ENCODE measurements at places on chromosomes 7 and 10.

DNA sequence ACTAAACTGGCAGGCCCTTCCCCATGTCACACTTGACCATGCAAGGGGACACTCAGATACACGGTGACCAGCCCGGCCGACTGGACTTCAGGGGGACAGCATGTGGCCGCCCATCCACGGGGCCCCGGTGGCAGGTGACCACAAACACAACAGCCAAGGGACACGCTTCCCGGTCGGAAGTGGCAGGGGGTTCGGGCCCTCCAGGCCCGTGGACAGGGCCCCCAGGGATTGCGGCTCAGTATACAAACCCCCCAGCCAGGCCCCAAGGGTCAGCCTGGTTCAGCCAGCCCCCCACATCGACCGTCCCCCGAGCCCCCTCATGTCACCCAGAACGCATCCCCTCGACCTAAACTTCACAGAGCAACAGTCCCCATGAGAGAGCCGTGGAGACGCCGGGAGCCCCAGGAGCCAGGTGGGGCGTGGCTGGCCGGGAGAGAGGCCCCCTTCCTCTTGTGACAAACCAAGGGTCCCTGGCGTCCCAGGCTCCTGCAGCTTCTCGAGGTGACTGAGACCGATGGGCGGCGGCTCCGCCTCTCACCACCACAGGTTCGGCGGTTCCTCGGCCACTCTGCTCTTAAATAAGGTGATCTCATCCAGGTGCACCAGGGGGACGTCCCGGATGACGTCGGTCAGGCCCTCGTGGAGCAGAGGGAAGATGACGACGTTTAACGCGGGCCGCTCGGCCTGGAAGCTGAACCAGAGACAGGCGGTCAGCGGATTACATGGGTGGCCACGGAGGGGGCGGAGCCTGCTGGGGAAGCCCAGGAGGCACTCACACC is 57.8 kb upstream of the TNRC18 start:
- DNase-seq: no peak

GRCh38 chr10:69855346-69856111 is 53.8 kb downstream of the COL13A1 start:
- DNase-seq: no peak

GRCh38 chr10:110153396-110153795 is 54.0 kb upstream of the MXI1 start:
- no peak for DNase-seq

GRCh38 chr10:22427101-22427500 is 81.8 kb downstream of the SPAG6 start:
- no peak for DNase-seq

DNA sequence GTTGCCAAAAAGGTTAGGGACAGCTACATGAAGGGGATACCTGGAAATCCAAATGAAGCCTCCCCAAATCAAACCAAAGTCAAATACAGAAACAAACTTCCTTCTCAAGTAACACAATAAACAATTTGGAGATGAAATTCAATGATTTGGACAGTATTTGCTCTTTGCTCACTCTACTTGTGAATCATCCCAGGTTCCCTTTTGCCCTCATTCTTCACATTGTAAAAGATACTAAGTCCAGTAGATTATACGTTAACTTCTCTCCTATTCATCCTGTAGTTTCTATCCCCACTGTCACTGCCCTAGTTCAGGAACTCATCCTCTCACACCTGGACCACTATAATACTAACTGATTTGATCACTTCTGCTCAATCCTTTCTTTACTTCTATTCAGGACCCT is 28.3 kb downstream of the FZD1 start:
- no peak for DNase-seq

- DNase-seq: no peak
Observed at GRCh38 chr10:46175296-46175695, 111.5 kb upstream of the ANTXRL start.

All from CD4-positive, alpha-beta T cell treated with Interleukin-21 for 1 hour (primary cell).